ENCODE measurements at places on chromosomes 12 and 14. TPM values are rescaled to one million over a fixed set of nuclear protein-coding genes. Genes with fewer than 3 reads are reported as not detected.
A peak's percentile ranks its signal among the peaks of the same experiment; 100 is the strongest.

DNA sequence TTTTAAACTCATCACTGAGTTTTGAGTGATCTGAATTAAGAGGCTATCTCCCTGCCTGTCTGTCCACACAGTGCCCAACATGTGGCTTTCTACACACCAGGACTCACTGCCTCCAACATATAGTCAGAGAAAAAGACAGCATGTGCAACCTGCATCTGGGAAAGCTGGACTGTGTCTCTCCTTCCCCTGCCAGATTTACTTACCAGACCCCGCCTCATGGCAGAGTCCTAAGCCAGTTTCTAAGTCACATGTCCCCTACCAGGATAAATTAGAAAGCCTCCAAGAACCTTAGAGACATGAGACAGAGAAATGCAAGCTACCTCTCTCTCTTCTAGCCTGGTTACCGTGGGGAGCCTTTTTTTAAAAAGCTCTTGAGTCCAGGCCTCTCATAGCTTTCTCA lies 2.7 kb upstream of the HDAC7 start:
- DNase-seq, result no peak

- peak; percentile 66 for DNase-seq
Measured at GRCh38 chr12:6092784-6093722, 31.4 kb downstream of the VWF start.

DNA sequence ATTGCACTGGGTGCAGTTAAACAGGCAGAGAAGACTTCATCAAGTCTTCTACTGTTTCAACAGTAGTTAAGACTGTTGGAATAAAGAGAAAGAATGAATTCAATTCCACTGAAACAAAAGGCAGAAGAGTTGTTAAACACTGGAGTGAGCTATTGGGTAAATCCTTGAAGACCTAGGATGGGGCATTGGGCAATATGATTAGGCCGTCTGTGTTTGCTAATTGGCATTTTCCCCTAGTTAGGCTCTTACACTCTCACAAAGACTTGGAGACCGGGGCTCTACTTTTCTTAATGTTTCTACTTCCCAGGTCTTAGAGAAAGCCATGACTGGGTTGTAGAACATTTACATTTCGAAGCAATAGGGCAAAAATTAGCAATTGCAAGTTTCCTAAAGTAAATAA lies 402.1 kb downstream of the NAV3 start:
- no peak for DNase-seq

DNA sequence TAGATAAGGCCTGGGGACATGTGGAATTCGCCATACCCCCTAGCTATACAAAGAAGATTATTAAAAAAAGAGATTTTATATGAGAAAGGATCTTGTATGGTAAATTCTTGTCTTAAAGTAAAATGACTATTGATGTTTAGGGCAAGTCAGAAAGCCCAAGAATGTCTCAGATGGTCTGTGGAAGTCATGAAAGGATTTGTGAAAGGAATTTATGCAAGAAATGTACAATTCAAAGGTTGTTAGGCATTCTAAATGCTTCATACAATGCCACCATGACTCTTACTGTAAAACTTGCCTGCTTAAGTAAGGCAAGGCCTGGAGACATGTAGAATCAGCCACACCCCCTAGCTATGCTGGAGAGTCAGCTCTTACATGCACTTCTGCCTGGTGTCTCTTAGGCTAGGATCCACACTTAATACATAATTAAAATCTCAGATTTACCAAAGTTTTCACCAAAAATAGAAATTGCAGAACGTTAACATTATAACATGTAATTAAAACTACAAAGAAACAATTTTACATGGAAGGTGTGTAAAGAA lies 8.9 kb upstream of the ETNK1 start:
- DNase-seq, result no peak

- DNase-seq, result no peak
Measured at GRCh38 chr12:34601689-34602088, 579.4 kb downstream of the ALG10 start.

GRCh38 chr14:103819503-103820307 lies 27.7 kb downstream of the PPP1R13B start:
- peak; percentile 71 for DNase-seq

GRCh38 chr14:93041830-93042229 lies 73.9 kb downstream of the ITPK1 start:
- no peak for DNase-seq

- DNase-seq, result no peak
Measured at GRCh38 chr14:92626041-92626440, 112.5 kb downstream of the RIN3 start.

DNA sequence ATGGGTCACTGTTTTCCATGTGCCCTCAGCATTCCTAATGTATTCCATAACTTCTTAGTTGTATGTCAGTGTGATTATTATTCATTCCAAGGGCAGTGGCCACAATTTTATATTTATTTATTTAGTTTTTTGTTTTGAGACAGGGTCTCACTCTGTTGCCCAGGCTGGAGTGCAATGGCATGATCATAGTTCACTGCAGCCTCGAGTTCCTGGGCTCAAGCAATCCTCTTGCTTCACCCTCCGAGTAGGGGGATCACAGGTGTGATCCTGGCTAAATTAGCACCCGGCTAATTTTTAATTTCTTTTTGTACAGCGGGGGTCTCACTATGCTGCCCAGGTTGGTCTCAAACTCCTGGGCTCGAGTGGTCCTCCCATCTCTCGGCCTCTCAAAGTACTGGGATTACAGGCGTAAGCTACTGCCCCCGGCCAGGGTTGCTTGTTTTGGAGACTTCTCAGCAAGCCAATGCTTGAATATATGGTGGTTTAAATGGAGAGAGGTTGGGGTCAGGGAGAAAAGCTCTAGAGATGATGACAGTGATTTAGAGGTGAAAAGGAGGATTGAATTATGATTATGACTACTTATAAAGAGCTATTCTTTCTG lies 7.6 kb downstream of the GPRC5A start:
- no peak for DNase-seq

- no peak for DNase-seq
Measured at GRCh38 chr12:18811273-18811672, 73.4 kb downstream of the CAPZA3 start.

DNA sequence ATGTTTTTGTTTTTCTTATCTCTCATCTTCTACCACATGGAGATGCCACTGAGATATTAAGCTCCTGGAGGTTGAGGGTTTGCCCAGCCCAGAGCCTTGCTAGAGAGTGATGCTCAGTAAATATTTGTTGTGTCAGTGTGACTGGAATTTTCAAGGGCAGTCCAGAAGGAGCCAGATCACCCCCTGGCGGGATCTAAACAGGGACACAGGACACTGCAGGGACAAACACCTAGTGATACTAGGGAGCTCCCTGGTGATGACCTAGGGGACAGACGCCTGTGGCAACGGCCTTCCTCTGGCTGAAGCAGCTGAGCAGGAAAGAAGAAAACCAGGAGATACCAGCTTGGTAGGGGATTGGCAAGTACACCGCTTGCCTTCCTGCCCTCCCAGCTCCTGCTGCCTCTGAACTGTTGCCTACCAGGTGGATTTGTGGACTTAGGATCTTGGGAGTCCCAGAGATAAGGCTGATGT lies 714.4 kb upstream of the TBX3 start:
- no peak for DNase-seq

DNA sequence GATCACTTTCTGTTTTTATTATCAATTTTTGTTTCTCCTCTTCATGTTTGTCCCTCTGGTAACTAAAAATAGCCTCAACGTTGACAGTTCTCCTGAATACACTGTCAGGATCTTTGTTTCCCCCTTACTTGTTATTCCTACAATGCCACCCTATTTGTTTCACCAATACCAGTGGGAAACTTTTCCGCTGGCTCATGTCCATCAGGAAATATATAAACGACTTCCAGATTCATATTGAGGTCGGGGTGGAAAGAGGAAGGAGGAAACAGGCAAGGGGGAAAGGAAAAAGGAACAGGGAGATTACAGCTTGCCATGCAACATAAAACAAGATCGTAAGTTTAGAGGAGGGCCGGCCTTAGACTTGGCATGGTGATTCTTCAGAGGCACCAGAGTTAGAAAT lies 61.7 kb downstream of the BTBD7 start:
- DNase-seq, result no peak

DNA sequence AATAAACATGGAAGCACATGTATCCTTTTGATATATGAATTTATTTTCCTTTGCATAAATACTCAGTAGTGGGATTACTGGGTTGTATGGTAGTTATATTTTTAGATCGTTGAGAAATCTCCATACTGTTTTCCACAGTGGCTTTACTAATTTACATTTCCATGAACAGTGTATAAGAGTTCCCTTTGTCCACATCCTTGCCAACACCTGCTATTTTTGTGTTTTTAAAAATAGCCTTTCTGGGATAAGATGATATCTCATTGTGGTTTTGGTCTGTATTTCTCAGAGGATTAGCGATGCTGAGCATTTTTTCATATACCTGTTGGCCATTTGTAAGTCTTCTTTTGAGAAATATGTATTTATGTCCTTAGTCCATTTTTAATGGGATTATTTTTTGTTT lies 329.2 kb upstream of the KITLG start:
- DNase-seq, result no peak

- DNase-seq, result peak; percentile 57
Measured at GRCh38 chr12:107014055-107014454, 27.1 kb upstream of the MTERF2 start.

- DNase-seq, result no peak
Measured at GRCh38 chr12:27651201-27651600, 45.0 kb upstream of the REP15 start.

DNA sequence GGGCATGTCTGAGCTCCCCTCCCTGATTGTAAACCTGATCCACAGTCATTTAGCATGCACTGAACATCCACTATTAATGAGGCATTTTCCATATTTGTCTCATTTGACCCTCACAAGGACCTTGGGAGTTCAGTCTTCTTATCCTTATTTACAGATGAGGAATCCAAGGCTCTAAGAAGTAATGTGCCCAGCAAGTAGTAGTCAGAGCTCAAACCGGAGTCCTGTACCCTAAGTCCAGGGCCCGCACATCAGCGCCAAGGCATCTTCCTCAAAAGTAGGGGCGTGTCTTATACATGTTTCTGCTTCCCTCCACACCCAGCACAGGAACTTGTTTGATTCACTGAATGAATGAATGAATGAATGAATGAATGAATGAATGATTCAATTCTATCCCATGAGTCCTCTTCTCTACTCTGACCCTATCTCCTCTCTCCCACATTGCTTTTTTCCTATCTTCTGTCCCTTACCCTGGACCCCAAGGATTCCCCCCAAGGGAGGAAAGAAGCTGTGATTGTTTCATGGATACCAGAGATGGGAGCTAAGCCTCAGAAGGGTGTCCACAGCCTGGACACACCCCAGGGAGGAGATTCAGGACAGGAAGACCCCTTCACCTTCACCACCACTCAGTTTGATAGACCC lies 21.8 kb upstream of the KRT8 start:
- DNase-seq, result no peak

DNA sequence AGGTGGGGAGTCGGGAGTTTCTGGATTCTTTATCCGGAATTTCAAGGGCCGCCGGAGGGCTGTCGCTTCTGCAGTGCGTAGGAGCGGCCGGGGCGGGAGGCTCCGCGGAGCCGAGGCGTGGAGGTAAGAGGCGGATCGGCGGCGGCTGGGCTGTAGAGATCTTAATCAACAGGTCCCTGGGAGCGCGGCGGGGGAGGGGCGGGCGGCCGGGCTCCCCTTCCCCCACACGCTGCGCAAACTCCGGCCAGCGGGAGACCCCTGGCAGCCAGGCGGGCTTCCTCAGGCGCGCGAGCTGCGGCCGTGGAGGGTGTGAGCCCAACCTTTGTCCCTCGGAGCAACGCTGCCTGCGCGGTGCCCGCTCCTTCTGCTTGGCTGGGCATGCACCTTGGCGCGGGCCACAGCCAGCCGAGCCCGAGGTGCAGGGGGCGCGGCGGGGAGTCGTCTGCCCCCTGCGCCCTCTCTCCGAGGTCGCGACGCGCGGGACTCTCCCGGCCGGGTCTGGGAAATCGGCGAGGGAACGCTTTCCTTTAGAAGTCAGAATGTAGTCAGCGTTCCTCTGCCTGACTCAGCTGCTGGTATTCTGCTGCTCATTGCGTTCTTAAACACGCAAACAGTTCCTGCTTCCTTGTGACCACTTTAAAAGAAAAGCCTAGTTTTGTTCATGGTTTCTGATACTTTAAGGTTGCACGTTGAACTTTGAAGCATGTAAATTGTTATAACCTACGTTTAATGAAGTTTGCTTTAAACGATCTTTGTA lies at the start of gene PALS1:
Gene PALS1, plus strand, starts transcription at position 25 of the 757 bp plus-strand sequence. CDS start 37,736 bp downstream, outside the sequence.
- DNase-seq, result no peak

DNA sequence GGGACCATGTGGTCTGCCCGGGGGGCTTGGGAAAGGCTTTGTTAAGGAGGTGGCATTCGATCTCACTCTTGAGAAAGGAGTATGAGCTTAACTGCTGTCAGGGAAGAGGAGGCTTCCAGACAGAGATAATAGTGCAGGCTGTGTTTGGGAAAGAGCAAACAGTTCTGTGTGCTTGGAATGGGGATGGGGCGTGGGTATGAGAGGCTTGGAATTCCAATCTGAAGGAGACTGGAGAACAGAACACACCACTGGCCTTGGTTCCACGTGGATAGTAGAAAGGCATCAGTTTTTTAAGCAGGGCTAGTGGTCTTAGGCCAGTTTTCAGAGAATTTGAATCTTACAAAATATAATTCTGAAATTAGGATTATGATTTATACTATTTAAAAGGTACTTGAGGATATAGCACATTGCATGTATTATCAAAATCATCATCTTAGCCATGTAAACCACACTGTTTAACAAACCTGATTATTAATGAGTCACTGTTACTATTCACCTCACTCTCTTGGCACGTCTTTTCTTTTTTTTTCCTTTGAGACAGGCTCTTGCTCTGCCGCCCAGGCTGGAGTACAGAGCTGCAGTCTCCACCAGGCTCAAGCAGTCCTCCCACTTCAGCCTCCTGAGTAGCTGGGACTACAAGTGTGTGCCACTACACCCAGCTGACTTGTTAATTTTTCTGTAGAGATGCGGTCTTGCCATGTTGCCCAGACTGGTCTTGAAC lies 38.5 kb upstream of the KCNK13 start:
- DNase-seq, result no peak

DNA sequence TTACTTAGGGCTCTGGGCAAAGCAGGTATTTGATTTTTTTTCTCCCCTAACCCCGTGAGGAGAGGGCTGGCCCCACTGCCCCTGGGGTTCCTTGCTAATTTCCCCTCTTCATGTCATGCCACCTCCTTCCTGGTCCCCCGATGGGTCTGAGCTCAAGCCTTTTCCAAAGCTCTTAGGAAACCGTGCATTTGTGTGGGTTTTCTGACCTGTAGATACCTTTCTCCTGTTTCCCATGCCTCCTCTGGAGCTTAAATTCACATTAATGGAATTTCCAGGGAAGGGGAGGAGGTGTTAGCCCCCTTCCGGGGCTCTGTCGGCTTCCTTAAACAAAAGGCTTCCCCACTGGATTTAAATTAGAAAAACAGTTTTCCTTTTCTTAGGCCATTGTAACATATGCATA lies 12.6 kb downstream of the SFSWAP start:
- no peak for DNase-seq

Gene CEBPE
- total RNA-seq, result not detected

Gene FBLN5
- total RNA-seq, result 76.3 TPM

Gene NFE2
- not detected for total RNA-seq

Gene BDKRB1
- not detected for total RNA-seq

Gene AQP6
- 0.18 TPM for total RNA-seq

Gene CFAP251
- total RNA-seq, result 1.3 TPM

Gene NAV3
- 3.5 TPM for total RNA-seq

Gene TAS2R7
- total RNA-seq, result not detected

Gene POTEM
- total RNA-seq, result not detected

Gene ALX1
- not detected for total RNA-seq

Data from stomach (tissue), 19 donors.